ENCODE measurements at places on chromosomes 11 and 22.

DNA sequence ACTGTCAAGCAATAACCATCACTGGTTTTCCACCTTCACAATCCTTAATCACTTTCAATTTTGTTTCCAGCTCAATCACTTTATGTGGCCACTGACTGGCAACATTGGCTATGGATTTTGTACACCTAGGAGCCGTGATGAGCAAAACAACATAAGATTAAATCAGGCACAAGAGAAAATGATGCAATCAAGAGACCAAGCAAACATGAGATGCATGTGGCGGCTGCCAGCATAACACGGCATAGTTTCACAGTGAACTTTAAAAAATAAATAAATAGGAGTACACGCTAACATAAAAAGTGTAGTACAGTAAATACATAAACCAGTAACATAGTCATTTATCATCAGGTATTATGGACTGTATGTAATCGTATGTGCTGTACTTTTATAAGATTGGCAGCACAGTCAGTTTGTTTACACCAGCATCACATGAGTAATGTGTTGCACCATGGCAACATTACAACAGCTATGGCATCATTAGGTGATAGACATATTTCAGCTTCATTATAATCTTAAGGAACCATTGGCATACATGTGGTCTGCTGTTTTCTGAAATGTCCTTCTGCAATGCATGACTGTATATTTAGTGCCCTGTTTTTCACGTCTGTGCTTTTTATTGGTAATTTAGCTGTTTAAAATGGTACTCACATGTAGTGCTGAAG lies 83.3 kb upstream of the PRDM11 start:
- DNase-seq = peak; percentile 80

GRCh38 chr22:47564651-47565434 lies 802.4 kb downstream of the TBC1D22A start:
- no peak for DNase-seq

- no peak for DNase-seq
Observed at GRCh38 chr11:105948918-105949590, 73.0 kb downstream of the MSANTD4 start.

DNA sequence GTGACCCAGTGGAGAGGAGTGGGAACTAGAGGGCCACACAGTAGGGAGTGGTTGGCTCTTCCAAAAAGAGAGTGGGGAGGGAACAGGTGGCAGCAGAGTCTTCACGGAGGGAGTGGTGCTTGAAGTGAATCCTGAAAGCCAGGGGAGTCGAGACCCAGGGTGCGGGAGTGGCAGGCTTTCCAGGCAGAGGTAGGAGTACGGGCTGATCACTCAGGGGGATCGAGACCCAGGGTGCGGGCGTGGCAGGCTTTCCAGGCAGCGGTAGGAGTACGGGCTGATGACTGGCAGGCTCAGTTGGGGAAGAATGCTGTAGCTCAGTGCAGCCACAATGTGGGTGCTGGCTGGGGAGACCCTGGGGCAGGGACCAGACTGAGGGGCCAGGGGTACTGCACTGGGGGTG lies 148.2 kb downstream of the TBC1D22A start:
- no peak for DNase-seq

DNA sequence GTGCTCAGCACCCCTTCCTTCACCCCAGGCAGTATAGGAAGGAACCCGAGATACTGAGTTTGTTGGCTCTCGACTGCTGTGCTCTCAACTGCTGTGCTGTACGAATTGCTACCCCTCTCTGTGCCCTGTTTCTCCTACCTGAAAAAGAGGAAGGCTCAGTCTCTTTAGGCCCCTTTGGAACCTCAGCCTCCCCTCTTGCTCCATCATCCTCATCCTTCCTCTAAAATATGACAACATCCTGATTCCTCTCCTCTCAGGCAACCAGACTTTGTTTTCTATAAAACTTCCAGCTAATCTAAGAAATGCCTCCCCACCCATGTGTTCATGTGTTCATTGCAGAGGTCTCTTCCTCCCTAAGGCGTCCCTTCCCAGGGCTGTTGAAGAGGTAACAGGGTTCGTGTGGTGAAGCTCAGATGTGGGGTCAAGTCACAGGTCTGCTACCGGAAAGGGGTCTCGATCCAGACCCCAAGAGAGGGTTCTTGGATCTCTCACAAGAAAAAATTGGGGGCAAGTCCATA lies 35.5 kb upstream of the CD82 start:
- DNase-seq = no peak

DNA sequence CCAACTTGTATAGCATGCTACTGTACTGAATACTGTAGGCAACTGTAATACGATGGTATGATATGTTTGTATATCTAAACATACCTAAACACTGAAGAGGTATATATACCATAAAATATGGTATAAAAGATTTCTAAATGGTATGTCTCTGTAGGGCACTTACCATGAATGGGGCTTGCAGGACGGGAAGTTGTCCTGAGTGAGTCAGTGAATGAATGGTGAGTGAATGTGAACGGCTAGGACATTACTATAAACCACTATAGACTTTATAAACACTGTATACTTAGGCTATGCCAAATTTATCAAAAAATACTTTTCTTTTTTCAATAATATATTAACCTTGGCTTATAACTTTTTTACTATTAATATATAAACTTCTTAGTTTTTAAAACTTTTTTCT lies 66.8 kb downstream of the ZC3H12C start:
- no peak for DNase-seq

- no peak for DNase-seq
Observed at GRCh38 chr11:45079075-45079444, 67.4 kb upstream of the PRDM11 start.

DNA sequence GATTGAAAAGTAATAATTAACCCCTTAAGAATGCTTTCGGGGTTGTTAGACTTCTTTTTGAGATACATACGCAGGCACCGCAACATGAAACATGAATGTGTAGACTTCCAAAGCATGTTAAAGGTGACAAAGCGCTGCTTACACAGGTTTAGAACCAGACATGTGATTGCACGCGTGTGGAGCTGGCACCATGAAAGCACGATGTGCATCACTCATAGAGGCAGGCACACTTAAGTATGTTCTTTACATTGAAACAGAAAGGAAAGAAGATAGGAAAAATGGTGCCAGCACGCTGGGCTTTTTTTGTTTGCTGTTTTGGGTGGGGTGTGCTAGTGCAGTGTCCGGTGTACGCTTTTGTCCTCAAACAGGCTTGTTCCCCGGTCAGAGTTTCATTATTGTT lies 83.6 kb upstream of the PPARA start:
- peak; percentile 68 for DNase-seq

DNA sequence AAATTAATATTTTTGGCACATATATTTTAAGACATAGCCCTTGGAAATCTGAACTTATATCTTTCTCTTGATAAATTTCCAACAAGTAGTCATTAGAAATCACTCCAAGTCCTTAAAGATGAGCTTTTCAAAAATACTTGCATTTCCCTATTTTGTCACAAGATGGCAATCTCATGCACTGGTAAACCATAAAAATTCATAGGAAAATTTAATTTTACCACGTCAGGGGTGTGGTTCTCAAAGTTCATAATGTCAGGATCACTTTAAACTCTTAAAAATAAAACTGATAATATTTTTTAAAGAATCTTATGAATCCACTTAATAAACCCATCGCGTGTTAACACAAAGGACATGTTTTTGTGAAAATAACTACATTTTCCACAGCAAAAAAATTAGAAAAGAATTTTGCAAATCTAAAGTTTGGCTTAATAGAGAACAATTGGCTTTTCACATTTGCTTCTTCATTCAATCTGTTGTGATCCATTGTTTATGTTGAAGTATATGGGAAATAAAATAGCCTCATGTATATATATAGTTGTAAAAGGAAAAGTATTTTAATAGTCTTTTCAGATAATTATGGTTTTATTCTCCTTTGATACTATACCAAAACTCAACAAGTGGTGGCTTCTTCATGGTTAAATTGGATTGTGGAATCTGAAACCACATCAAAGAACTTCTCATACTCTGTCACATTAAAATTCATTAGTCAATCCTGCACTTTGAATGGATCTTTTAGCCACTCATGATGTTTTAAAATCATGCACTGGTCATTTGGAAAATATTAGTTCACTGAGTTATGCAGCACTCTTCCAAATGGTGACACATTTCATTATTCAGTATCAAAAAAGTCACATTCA lies 169.1 kb downstream of the CADM1 start:
- peak; percentile 18 for DNase-seq

- DNase-seq = no peak
Observed at GRCh38 chr11:108854346-108854745, 189.5 kb downstream of the DDX10 start.

GRCh38 chr11:70872955-70873735 lies 379.2 kb downstream of the SHANK2 start:
- no peak for DNase-seq
